ENCODE measurements at places on chromosomes 5 and 9.

- no peak for DNase-seq
Observed at GRCh38 chr9:7892975-7893374, 93.4 kb upstream of the DMAC1 start.

GRCh38 chr5:172410160-172410559 is 44.2 kb downstream of the SH3PXD2B start:
- no peak for DNase-seq

DNA sequence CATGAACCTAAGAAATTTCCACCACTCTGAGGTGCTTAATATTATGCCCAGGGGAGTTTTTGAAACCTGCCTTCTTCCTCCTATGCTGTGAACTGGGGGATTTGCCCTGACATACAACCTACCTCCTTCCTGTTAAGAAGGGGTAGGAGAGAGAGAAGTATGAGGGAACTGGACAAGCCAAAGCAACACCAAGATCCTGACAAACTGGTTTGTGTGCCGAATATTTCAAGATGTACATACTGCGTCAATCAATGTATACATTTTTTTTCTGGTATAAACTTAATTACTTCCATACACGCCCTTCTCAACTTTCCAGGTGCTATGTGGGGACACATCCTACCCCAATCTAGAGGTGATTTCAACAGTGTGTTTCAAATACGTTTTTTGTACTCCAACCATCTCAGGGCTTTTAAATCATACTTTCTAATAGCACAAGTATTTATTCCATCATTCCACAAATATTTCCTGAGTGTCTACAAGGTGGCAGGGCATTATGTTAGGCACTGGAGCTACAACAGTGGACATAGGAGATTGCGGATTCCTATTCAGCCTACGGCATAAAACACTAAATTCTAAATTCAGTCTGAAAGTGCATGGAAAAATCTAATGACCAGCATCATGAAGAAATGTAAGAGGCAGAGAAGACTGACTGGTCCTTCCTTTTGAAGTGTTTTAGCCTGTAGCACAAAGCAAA is 70.1 kb upstream of the IFNK start:
- no peak for DNase-seq

GRCh38 chr9:16062542-16063240 is 509.8 kb downstream of the CCDC171 start:
- DNase-seq = no peak

- no peak for DNase-seq
Observed at GRCh38 chr9:27414220-27414761, 109.8 kb upstream of the IFNK start.

GRCh38 chr5:108472237-108472636 is 90.3 kb upstream of the FBXL17 start:
- DNase-seq = no peak
